ENCODE measurements at places on chromosomes 4 and X.

DNA sequence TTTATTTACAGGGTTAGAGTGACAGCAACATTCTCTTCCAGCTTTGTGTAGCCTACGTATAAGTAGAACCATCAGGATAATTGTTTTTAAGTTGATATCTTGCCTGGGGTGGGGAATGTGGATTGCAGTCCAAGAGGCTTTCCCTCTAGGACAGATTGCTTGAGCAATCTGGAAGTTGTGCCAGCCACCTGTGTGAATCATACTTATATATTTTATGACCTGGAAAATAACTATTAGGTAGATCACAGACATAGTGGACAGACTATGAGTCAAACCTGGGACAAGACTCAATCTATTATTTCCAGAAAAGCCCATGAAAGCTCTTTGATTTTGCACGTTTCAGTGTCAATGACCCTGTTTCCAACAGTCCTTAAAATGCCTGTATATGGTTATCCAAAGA is 98.9 kb downstream of the TLL1 start:
- no peak for DNase-seq

- peak; percentile 30 for DNase-seq
These were observed 226.9 kb upstream of the MID1 start for GRCh38 chrX:10847333-10847732.

DNA sequence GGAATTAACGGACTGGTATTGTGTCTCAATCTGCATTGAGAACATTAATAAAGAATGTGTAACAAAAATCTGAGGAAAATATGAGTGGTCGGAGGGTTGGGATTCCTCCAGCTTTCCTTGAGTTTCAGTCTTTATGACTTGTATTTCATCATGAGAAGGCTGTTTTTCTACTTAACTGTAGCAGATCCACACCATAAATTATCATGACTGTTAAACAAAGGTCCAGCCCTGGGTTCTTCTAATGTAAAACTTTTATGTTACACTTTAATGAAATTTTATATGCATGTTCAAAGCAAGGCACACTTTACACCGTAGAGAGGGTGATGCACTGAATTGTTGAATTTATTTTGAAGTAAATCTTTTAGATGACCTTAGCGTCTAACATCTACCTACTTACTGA is 7.0 kb downstream of the AFF2 start:
- DNase-seq: no peak

DNA sequence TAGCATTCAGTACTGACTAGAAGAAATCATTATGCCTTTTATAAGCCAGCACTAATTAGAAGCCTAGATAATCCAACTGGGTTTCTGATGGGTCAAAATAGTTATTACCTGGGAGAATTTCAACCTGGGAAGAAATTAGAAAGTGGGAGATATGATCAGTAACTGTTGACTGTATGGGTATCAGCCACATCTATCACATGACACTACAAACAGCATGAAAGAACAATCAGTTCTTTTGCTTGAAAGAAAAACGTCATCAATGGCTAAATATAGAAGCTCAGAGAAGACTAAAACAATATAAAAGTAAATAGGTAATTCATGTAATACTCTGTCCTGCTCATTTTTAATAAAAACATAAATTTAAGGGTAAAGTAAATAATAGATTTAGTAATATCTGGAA is 145.1 kb downstream of the CAMK2D start:
- no peak for DNase-seq

GRCh38 chr4:10413177-10413576 is 44.0 kb downstream of the ZNF518B start:
- DNase-seq: no peak

DNA sequence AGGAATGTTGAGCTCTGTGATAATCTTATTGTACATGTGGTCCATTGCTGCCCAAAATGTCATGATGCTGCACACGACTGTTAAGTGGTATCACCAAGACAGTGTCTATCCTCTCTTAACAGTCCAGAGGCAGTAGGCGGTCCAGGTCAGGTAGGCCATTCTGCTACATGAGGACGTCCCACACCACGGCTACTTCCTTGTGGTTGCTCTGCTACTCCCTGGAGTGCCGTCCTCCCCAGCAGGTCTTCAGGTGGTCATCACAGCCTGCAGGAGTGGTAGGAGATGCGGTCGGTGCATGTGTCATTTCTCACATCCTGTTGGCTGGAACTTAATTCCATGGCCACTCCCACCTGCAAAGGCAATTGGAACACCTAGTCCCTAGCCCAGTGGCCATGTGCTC is 11.5 kb upstream of the STK32B start:
- no peak for DNase-seq

DNA sequence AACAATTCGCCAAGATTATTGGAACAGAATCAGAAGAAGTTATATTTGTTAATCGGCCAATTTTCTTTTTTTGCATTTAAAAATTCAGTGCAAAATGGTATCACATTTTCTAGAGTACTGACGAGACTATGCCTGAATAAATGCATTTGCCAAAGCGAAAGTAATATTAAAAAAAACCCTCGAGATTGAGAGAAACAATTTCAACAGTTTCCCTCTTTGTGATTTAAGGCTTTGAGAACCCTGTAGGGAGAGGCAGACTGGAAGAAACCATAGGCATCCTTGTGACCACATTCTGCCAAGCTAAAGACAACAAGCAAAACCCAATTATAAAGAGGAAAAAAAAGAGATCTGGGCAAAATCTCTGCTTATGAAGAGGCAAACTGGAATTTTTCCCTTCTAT is 218.1 kb upstream of the GK2 start:
- no peak for DNase-seq

- DNase-seq: no peak
These were observed 72.8 kb downstream of the MAOB start for GRCh38 chrX:43809463-43809862.

DNA sequence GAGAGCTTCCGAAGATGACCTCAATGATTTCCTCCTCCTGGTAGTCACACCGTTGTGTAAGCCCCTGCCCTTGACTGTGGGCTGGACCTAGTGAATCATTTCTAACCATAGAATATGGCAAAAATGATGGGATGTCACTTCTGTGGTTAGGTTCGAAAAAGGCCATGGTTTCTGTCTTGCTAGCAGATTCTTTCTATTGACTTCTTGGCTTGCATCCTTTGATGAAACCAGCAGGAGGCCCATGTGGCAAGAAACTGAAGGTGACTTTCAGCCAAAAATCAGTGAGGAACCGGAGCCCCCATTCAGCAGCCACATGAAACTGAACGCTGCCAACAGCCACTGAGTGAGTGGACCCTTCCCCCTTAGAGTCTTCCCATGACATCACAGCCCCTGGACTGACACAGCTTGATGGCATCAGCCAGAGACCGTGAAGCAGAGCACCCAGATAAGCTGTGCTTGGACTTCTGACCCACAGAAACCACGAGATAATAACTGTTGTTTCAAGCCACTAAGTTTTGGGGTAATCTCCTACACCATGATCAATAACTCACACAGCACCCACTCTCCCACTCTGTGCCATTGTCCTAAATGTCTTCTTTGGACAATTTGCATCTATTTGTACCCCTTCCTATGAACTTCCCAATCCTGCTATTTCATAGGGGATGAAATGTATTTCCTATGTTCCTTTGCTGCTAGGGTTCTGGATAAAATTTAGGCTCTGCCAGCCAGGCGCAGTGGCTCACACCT is 148.0 kb upstream of the STX18 start:
- peak; percentile 23 for DNase-seq

DNA sequence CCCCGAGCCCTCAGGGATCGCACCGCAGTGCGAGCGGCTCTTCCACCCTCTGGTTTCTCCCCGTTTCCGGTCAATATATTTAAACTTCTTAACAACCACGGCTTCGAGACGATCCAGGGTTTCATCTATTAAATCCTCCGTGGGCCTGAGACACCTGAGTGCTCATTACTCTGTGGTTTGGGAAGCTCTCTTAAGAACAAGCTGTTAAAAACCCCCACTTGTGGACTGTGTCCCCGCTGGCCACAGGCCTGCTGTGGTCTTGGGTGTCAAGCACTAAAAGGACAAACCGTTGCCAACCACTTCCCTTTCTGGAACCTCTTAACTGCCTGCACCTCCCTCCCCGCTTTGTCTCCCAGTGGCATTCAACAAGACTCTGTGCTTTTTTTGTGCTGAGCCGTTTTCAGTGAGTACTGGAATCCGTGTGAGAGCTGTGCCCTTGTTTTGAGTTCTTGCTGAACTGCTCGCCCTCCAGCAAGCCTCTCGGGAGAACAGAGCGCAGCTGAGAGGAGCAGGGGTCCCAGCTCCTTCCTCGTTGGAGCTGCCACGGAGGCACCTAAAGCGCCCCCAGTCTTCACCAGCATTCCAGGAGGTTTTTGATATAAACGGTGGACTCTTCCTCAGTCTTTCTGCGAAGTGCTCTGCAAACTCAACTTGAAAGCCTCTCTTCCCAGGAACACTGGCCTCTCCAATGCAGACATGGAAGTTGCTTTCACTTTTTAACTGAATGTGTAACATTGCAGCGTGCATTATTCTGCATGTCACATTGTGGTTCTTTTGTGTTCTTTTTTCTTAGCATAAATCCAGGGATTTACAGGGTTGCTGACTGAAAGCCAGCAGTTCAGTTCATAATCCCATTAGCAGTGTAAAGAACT is 691 bp upstream of the IGFBP7 start:
- peak; percentile 86 for DNase-seq

DNA sequence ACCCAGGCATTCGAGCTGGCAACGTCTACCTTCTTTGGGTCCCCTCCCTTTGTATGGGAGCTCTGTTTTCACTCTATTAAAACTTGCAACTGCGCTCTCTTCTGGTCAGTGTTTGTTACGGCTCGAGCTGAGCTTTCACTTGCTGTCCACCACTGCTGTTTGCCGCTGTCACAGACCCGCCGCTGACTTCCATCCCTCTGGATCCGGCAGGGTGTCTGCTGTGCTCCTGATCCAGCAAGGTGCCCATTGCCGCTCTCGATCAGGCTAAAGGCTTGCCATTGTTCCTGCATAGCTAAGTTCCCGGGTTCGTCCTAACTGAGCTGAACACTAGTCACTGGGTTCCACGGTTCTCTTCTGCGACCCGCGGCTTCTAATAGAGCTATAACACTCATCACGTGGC is 183.5 kb upstream of the GALNTL6 start:
- no peak for DNase-seq

DNA sequence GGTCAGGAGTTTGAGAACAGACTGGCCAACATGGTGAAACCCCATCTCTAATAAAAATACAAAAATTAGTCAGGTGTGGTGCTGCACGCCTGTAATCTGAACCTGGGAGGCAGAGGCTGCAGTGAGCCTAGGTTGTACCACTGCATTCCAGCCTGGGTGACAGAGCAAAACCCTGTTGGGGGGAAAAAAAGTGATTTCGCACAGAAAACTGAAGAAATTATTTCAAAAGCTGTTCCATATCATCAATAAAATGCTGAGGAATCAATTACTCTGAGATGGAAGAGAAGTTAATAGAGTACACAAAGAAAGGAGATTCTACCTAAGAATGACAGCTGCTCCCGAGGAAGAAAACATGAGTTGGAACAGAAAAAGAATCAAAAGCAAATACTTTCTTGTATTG is 95.9 kb downstream of the PDGFC start:
- no peak for DNase-seq

DNA sequence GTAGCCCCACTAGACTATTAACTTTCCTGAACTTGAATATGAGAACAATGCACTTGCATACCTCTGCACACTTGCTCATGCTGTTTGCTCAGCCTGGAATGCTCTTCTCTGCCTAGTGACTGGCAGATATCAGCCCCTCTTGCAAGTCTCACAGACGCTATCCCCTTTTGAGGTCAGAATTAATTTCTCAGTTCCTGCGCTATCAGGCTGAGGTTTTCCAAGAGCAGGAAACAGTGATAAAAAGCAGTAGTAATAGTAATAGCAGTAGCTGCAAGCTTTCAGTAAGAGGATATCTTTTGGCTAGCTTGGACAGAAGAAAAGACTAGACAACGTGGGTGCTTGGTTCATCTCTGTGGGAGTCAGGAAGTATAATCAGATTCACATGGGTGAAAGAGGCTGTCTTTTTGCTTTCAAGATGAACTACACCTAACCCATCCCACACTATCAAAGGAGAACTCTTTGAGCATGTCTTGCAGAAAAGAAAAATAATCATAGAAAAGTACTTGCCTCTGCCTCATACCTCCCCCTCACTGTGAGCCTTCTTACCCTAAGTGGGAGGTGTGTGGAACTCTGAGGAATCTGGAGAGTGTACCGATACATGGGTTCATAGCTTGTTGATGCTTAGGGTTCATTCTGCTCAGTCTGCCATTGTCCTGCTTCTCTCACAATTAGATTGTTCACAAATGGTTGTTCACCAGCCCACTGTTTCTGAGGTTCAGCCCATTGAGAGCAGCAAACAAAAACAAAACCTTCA is 11.3 kb upstream of the DRP2 start:
- peak; percentile 57 for DNase-seq

DNA sequence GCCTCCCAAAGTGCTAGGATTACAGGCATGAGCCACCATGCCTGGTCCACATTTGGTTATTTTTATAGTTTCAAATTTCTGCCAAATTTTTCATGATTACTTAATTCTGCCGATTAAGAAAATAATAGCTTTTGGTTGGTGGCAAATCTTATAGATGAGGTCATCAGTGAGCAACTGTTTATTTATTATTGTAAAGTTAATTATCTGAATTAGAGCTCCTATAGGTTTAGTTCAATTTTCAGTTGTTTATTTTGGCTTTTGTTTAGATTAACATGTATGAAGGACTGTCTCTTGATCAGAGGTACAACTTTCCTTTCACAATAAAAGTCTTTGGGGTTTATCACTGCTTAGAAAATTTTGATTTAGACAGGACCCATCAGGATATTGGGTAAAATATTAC is 262.2 kb downstream of the SLC7A11 start:
- no peak for DNase-seq

DNA sequence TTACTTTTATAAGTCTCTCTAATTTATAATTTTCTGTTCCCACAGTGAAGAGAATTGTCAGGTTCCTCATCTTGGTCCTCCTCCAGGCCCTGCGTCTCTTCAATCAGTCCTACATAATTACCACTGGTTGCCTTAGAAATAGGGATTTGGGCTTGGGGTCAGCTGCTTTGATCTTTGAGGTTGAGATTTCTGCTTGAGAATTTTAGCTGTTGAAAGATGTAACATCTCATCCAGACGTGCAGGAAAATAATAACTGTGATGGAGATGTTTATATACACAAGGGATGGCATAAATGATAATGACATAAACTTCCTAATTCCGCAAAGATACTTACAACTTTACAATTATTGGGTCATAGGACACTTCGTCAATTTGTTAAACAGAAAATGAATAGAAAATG is 30.3 kb downstream of the AADAT start:
- no peak for DNase-seq

DNA sequence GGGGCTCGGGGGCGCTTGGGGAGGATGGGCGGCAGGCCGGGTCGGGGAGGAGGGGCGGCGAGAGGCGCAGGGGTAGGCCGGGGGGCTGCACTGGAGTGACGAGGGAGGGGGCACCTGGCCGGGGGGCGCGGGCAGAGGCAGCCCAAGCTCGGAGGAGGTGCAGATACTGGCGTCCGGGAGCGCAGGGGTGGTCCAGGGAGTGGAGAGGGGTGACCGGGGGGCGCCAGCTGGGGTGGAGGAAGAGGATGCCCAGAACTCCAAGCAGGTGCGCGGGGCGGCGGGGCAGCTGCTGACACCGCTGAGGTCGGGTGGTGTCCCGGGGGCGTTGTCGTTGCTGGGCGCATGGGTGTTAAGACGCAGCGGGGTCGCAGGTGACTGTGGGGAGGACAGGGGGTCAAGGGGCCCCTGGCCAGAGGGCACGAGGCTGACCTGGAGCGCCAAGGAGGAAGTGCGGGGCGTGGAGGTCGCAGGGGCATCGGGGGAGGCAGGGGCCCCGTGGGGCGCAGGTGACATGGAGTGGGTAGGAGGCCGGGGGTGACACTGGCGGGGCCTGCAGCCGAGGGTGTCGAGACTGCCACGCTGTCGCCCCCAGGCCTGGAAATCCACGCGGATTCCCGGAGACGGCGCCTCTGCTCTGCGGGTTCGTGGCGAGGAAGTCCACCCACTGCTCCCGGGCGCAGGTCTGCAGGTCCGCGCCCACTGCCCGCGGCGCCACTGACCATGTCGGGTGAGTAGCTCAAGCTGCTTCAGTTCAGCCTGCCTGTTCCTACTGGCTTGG is 928 bp downstream of the GYG2 start:
- DNase-seq: no peak
